T-cell (primary cell): ENCODE measurements at places on chromosomes 2 and 18. TPM values are rescaled to one million over a fixed set of nuclear protein-coding genes. Genes with fewer than 3 reads are reported as not detected.

Gene IL36G
- not detected for total RNA-seq

Gene SCN7A
- 0.09 TPM for total RNA-seq

Gene GALNT3
- total RNA-seq, result 3.5 TPM

Gene TMEM169
- 3.7 TPM for total RNA-seq

Gene PDE1A
- total RNA-seq, result not detected

Gene FRZB
- 0.06 TPM for total RNA-seq

Gene TMEM37
- not detected for total RNA-seq

Gene CCBE1
- total RNA-seq, result 0.29 TPM

Gene FECH
- 14.4 TPM for total RNA-seq

Gene APCDD1
- total RNA-seq, result 0.62 TPM

Gene GKN1
- not detected for total RNA-seq

Gene EFEMP1
- not detected for total RNA-seq

Gene NEU4
- total RNA-seq, result not detected

Gene PLCD4
- 0.38 TPM for total RNA-seq

Gene SAG
- not detected for total RNA-seq

Gene GMCL1
- 26.7 TPM for total RNA-seq

Gene SPP2
- total RNA-seq, result not detected

Gene CCNYL1
- total RNA-seq, result 11.0 TPM

Gene SCN3A
- total RNA-seq, result 0.30 TPM

Gene ANKRD53
- total RNA-seq, result 0.20 TPM

Gene APOB
- total RNA-seq, result 2.0 TPM

Gene AQP4
- total RNA-seq, result 0.25 TPM

Gene CGREF1
- total RNA-seq, result 0.21 TPM

Gene FOXD4L1
- total RNA-seq, result 0.36 TPM

Gene GPD2
- total RNA-seq, result 9.9 TPM

Gene ITPRID2
- total RNA-seq, result 40.2 TPM

Gene SPC25
- total RNA-seq, result not detected

Gene KIAA2012
- total RNA-seq, result not detected

Gene ALPG
- not detected for total RNA-seq

Gene SPATA3
- not detected for total RNA-seq

Gene EPAS1
- 4.0 TPM for total RNA-seq

Gene PIEZO2
- 0.28 TPM for total RNA-seq

Gene FZD7
- 0.56 TPM for total RNA-seq

Gene KLF11
- 8.5 TPM for total RNA-seq

Gene DSC2
- 0.13 TPM for total RNA-seq

Gene GAREM2
- total RNA-seq, result 2.9 TPM

Gene PFN4
- not detected for total RNA-seq

Gene ATP6V1C2
- total RNA-seq, result 0.36 TPM

Gene PTH2R
- total RNA-seq, result not detected
